ENCODE measurements at places on chromosomes 4 and X.

DNA sequence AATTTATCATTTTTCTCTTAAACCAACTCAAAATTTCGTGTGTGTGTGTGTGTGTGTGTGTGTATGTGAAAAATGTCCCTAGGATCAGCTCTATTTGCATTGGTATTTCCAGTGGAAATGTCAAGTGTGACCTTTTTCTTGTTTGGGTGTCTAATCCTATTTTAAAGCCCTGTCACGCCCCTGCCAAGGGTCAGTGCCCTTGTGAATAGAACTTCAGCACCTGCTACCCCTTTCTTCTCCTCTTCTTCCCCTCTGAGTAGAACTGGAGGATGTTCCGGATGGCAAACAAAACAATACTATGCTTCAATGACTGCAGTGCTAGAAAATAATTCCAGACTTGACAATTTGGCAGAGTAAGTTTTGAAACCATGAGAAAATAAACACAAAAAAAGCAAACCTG lies 67.3 kb downstream of the SPRY1 start:
- no peak for DNase-seq

DNA sequence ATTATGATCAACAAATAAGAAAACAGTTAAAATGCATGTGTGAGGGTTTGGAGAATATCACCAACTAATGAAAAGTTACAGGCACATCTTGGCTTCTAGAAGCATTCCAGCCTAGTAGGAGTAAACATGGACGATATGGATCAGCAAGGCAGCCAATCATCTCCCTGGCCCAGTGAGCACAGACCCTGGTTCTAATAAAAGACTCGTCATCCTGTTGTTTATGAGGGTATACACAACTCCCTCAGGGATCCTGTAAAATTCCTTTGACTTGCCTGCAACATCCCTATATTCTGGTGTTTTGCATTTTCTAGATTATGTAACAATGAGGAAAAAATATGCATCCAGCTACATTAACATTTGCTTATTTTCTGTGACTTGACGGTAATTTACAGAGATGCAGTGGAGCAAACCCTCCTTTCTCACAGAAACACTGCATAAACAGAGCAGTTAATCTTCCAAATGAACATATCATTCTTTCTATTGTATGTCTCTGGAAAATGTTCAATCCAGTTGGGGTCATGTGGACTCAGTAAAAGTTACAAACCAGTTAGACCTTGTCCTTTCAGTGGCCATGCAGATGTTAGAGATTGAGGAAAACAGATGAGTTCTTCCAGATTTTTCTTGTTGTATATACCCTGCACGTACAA lies 88.9 kb upstream of the NDP start:
- no peak for DNase-seq

- DNase-seq = no peak
Observed at GRCh38 chrX:130704053-130705038, 198.7 kb downstream of the ENOX2 start.

- DNase-seq = no peak
Observed at GRCh38 chr4:2958446-2958845, 4.8 kb downstream of the NOP14 start.

- no peak for DNase-seq
Observed at GRCh38 chrX:44903830-44904530, 31.0 kb downstream of the KDM6A start.

DNA sequence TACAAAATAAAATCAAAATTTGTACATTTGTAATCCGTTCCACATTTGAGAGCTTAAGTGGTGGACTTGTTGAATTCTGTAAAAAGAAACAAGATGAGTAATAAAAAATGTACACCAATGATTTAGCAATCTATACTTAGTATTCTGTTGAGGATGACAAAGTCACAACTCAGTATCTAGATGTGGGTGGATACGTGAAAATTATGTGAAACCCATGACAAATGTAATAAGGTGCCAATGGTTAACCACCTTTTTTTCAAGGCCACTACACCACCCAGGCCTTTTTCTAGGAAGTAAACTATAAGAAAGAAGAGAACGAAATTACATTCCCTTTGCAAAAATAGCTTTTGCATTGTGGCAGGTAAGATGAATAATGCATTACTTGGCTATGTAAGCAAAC lies 77.0 kb downstream of the ATP8A1 start:
- no peak for DNase-seq

- DNase-seq = no peak
Observed at GRCh38 chr4:114180481-114180880, 201.0 kb upstream of the ARSJ start.

GRCh38 chr4:153794006-153794405 lies 5.1 kb upstream of the SFRP2 start:
- DNase-seq = no peak

GRCh38 chr4:151950993-151951670 lies 190.3 kb upstream of the GATB start:
- DNase-seq = no peak

DNA sequence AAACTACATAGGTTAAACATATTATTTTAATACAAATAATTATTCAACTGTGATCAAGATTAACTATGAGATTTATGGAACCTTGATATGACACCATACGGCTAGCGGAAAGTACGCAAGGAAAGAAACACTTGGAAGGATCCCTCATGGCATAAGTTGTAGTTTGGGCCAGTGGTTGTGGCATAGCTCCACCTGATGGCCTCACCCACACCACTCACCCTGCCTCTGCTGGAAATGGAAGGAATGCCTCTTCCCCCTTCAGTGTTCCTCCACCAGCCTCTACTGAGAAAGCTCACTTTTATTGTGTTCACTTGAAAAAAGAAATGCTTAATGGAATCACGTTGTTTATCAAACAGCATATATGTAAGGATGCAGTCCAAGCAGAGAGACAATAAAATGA lies 86.4 kb downstream of the BMP15 start:
- no peak for DNase-seq

- no peak for DNase-seq
Observed at GRCh38 chr4:26622913-26623312, 39.0 kb downstream of the TBC1D19 start.

- no peak for DNase-seq
Observed at GRCh38 chrX:15418041-15418706, 34.0 kb upstream of the VEGFD start.

GRCh38 chr4:108224611-108225053 lies 55.9 kb upstream of the LEF1 start:
- DNase-seq = no peak

DNA sequence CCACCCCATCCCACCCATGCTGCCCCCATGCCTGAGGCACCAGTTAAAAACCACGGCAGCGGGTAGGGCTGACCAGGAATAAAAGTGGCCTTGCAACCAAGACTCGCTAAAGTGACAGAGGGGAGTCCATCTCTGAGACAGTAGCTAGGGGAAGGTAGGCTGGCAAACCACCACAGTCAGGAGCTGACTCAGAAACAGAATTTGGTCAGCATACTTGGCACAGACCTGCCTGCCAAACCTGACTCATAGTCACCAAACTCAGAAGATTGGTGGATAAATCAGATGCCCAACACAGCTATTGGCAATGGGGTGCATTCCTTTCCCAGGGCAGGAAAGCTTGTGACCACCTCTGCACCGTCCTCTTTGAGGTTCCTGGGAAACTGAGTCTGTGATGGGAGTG lies 193.8 kb downstream of the BCOR start:
- DNase-seq = no peak

DNA sequence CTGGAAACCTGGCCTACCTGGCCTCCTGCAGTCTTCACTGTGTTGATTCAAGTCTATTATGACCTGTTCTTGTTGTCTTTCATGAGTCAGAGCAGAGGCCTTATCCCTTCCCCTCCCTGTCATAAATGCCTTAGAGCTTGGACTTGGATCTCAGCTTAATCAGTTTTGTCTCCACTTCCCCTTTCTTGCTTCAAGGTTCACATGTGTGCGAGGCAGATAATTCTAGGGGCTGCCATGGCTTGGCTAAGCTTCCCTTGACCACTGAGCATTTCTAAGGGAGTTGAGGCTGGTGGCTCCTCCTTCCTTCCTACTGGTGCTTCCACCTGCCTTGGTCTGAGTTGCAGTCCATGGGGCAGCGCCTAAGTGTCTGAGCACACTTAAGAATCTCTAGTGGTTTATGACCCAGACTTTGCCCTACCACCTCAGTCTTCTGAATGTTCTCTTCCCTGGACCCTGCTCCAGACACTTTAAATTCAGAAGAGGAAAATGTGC lies 1.7 kb upstream of the HEPH start:
- no peak for DNase-seq

DNA sequence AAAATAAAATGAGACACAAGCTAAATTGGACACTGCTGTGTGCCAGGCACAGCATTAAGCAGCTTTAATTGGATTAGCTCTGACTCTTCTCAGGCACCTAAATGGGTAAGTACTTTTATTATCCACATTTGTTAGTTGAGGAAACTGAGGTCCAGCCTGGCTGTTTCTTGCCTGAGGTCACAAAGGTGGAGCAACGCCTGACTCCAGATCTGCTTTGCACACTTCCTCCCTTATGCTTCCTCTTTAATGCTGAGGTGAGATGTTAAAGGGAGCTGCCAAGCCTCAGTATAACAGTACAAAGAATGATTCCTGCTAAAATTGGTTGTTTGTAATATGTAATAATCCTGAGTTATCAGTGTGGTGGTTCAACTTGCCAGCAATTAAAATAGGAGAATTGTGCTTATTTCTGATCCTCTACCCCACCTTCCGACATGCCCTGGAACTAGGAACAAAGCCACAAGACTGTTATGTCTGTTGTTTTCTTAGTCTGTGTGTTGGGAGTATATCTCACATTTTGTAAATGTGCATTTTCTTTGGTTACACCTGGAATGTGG lies 74.4 kb downstream of the AFF1 start:
- DNase-seq = no peak

DNA sequence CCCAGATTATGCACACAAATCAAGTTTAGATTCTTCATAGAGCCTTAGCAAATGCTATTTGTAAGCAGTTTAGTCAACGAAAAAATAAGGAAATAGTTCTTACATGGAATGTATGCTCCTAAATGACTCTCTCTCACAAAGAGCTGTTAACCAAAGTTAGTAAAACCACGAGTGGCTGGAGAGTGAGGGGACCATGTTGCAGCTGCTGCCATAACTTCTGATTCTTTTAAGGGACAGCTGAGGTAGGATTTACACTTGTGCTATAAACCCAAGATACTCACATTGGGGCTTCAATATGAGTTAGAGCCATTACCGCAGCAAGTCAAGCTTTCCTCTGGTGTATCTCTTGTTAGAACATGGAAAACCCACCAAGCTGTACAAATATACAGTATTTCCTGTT lies 2.7 kb downstream of the DOCK11 start:
- no peak for DNase-seq

DNA sequence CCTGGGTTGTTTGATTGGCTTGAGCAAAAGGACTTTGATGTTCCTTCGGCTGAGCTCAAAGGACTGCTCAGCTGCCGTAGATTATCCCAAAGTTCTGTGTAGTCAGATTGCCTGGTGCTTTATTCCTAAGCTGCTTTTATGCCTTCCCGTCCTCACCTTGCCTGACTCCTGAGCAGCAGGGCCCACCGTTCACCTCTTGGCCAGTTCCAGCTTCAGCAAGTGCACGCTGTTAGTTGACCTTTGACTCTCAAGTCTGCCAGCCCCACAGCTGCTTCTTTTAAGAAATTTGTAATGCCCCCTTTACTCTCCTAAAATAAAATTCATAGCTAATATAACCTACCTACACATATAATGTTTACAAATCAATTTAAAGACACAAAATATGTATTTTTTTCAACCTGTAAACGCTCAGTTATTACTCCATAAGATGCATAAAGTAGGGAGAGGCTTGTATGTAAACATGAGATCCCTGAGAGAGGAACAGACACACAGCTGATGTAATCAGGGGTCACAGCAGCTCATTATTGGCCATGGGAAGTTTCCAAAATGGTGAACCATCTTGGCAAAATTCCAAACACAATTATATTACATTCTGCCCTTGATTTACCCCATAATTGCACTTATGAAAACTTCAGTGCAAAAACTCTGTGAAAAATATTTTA lies 28.6 kb downstream of the UCHL1 start:
- DNase-seq = no peak

- no peak for DNase-seq
Observed at GRCh38 chrX:85244450-85245211, 840 bp downstream of the ZNF711 start.

DNA sequence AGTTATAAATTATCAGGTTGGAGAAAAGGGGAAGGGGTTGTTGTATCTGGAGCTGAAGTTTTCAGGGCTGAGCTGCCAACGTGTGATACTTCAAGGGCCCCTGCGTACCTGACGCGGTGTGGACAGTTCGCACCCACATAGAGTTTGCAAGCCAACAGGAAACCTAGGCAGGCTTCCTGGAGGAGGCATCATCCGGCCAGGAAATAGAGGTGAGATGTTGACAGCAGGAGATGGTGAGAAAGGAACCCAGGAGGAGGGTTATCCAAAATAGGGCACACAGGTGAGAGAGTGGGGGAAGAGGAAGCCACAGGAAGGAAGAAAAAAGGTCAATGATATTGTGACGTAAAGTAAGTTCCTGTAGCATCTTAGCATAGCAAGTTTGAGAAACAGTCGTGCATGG lies 127.2 kb downstream of the DHRSX start:
- DNase-seq = no peak

DNA sequence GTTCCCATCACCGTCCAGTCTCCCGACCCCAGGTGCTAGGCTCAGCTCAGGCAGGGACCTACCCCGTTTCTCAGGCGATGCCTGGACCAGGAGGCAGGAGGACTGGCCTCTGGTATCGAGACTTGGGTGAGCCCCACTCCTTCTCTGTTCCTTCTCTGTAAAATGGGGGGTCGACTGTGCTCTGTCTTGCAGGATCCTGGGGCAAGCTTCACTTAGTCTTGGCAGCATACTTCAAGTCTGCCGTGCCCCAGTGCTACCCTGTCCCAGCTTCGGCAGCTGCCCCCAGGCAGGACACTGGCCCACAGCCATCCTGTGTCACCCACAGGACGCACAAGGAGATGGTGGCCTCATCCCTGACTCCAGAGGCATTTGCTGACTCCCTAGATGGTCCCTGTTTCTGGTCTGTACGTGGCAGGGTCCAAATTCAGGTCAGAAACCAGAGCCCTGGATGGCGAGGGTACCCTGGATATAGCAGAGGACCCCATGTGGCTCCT lies 7.0 kb upstream of the HAUS7 start:
- no peak for DNase-seq

DNA sequence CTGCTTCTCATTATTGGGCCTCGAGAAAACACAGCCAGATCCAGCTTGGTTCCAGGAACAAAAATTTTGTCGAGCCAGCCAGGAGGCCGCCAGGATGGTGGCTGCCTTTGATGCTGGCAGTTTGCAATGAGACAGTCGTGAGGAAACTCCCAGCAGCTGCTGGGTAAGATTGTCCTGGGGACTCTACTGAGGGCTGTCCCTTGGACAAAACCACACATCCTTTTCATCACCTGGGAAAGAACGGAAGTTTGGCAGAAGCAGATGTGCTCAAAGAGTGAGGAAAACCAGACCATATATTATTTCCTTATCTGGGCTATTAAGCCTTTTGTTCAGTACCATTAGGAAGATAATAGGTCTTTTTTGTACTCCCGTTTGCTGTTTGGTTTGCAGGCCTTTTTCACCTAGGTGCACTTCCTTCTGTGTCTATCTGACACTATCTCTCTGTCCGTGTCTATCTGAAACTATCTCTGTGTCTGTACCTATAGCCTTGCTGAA lies 13.4 kb upstream of the PAPSS1 start:
- DNase-seq = no peak

DNA sequence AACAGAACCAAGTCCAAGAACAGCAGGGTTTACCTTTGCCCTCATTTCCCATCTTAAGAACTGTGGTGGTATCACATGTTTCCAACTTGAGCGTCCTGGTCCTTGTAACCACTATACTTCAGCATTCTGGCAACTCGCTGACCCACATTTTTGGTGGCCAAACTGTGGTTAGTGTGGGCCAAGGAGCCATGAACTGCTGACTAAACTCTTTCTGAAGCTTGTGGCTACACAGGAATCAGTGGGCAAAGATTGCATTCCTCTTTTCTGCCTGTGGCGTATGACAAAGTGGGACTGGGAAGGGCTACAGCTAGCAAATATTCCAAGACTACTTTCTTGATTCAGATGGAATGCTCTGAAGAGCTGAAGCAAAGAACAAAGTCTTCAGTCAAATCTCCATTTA lies 106.3 kb upstream of the MID1 start:
- no peak for DNase-seq
